Stimulated activated CD4-positive, alpha-beta T cell treated with anti-CD3 and anti-CD28 coated beads, Interleukin-4, amount 100 ng/mL, for 1 hour (primary cell): ENCODE measurements at places on chromosomes 16 and 17.
A peak's percentile ranks its signal among the peaks of the same experiment; 100 is the strongest.

DNA sequence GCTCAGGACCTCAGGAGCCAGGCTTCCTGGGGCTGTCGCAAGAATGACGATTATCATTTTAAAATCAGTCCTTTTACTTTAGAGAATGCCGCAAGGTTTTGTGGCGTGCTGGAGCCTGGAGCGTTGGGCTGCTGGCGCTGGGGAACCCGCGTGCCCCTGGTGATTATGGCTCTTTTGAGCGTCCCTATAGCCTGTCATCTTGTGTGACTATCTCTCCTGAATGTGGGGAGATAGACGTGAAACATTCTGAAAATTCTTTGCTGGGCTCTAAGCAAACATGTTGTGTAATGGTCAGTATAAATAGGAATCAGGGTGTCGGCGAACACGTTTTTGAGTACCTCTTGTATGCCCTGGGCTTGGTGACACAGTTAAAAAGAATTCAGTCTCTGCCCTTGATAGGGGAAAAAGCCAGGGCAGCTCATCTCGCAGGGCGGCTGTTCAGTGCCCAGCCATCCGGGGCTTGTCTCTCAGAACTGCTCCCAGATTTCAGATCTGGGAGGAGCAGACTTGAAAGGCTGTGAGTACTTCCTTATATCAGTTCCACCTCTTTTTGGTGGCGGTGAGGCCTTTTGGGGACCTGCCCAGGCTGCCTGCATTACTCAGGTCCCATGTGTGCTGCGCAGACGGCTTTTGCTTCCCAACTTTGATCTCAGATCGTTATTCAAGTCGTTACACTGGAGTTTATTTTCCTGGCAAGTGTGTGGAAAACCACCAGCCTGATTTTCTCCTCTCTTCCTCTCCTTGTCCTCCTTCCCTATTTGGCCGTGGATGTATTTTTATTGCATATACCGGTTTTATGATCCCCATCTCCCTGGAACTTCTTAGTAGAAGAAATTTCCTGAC, 973 bp downstream of the SLC7A6 start:
- peak; percentile 47 for DNase-seq

DNA sequence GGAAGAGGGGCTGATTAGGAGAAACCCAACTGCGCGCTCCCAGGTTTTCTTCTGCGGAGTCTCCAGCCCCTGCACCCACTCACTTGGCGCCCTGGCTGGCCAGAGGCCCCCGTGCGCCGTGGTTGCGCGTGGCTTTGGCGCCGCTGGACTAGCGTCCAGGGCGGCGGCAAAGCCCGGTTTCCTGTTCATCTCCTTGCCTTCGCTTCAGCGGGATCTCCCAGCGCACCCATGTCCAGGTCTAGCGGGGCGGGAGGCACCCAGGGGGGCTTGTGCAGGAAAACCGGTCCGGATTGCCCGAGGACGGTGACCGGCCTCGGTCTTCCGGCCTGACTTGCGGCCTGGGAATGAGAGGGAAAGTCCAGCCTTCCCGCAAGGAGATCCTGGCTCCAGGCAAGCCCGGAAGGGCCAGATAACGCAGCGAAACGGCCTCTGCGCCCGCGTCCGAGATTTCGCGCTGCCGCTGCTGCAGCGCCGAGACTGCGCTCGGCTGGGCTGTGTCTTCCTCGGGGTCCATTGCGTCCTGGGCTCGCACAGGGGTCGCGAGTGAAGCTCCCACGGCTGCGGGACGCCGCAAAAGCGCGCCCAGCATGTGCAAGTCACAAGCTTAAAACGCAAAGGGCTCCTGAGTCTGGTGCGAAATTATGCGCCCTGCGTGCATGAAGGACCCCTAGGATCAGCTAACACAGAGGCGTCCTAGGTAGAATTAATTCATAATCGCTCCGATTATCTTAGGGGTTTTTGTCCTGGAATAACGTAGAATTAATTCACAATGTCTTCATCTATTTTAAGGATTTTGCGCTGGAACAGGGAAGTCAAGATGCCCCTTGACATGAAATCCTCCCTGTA, 5.7 kb downstream of the FOXF1 start:
- DNase-seq: no peak

DNA sequence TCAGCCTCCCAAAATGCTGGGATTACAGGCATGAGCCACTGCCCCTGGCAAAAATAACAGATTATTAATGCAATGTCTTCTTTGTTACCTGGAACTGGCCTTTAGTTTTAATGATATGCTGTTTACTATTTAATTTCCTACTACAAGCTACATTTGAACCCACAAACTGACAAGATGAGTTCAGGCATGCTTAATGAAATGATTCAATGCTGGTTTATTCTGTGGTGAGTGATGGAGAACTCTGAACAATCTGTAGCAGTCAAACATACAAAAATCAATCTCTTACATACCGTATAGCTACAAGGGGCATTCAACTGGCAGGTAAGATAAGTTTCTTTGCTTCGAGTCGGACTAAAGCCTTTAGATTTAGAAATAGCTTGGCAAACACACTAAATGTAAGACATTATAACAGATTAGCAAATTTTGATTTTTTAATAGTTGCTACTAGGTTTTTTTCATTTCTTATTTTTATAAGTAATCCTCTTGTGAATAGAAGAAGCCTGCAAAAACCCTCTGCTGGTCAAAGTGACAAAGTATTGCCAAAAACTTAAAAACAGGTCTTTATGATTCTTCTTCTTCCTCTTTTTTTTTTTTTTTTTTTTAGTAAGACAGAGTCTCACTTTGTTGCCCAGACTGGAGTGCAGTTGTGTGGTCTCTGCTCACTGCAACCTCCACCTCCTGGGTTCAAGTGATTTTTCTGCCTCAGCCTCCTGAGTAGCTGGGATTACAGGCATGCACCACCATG, 138.5 kb downstream of the SSH2 start:
- no peak for DNase-seq

- no peak for DNase-seq
Measured at GRCh38 chr16:61798741-61799140, 237.5 kb downstream of the CDH8 start.

GRCh38 chr16:64962786-64963185, 159.1 kb downstream of the CDH11 start:
- DNase-seq: no peak

GRCh38 chr17:48502901-48503300, 27.9 kb downstream of the HOXB1 start:
- DNase-seq: no peak

GRCh38 chr17:76335716-76336381, 17.9 kb downstream of the PRPSAP1 start:
- DNase-seq: no peak

DNA sequence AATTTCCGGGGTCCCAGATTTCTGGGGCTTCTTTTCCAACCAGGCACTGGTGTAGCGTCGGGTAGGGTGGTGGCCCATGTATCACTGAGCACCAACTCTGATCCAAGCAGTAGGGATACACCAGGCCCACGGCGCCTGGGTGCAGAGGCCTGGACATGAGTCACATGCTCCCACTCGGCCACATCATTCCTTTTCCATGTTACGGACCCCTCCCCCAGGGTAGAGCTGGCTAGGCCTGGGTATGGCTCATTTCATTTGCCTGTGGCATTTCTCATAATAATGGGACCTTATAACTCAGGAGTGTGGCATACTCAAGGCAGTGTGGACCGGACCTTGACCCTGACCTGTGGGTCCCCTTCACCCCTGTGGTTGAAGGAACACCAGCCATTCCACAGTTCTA, 18.0 kb upstream of the NDRG4 start:
- DNase-seq: no peak

GRCh38 chr16:72836985-72837384, 210.9 kb downstream of the ZFHX3 start:
- DNase-seq: no peak

DNA sequence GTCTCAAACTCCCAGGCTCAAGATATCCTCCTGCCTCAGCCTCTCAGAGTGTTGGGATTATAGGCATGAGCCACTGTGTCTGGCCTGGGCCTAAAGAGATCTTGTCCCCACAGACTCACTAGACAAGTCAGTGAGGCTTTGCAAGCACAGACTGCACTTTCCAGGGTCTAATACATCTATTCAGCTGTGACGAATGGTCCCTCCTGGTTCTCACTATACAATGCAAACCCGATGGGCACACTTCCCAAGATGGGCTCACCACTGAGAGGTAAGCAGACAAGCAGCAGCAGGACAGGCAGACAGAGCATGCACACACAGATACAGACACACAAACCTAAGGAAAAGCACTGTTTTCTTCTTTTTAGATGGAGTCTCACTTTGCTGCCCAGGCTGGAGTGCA, 8.8 kb downstream of the MBTPS1 start:
- no peak for DNase-seq

- DNase-seq: peak; percentile 62
Measured at GRCh38 chr17:45222289-45222995, 757 bp downstream of the FMNL1 start.

- peak; percentile 40 for DNase-seq
Measured at GRCh38 chr17:45018848-45019711, 32.4 kb downstream of the DCAKD start.

DNA sequence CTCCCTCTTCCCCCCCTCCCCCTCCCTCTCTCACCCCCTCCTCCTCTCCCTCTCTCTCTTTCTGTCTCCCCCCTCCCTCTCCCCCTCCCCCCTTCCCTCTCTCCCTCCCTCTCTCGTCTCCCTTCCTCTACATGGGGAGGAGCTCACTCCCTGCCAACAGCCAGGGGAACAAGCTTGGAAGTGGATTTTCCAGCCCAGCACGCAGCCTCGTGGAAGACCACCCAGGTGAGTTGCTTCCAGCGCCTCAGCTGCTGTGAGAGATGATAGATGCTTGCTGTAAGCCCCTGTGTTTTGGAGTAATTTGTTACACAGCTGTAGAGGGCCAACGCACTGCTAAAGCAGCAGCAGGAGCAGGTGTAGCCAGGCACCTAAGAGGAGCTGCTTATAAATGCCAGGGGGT, 20.8 kb downstream of the ACTG1 start:
- DNase-seq: no peak

- no peak for DNase-seq
Measured at GRCh38 chr17:80858301-80859001, 133.2 kb upstream of the CHMP6 start.

- no peak for DNase-seq
Measured at GRCh38 chr17:40502716-40503115, 1.3 kb upstream of the TNS4 start.

DNA sequence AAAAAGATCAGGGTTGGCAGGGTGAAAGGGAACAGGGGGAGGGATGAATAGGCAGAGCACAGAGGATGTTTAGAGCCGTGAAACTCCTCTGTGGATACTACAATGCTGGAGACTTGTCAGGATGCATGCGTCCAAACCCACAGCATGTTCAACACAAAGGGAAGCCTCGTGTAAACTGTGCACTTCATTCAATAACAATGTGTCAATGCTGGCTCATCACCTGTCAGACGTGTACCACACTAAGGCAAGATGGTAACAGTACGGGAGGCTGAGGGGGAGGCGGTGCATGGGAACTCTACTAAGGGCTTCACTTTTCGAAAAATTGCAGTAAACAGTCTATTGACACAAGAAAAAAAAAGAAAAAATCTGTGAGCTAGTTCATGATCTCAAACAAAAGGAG, 63.7 kb downstream of the C16orf95 start:
- DNase-seq: no peak

GRCh38 chr16:73418051-73418450, 370.1 kb upstream of the ZFHX3 start:
- no peak for DNase-seq

GRCh38 chr16:19168371-19169081, 486 bp downstream of the SYT17 start:
- no peak for DNase-seq

GRCh38 chr16:64251742-64252141, 870.1 kb downstream of the CDH11 start:
- no peak for DNase-seq

DNA sequence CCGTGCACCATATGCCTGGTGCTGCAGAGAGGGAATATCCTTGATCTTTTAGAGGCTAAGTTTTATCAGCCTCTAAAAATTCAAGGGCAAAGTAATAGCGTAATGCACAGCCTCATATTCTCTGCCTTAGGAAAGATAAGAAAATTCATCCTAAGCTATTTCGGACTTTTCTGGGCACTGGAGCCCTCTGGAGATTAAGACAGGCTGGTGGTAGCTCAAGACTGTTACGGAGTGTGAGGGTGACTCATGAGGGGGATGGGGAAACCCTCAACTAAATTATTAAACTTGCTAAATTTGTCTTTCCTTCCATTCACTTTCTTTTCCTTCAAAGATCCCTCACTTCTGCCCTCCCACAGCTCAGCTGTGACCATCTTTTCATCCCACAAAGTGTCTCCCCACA, 73.3 kb downstream of the RPH3AL start:
- no peak for DNase-seq

DNA sequence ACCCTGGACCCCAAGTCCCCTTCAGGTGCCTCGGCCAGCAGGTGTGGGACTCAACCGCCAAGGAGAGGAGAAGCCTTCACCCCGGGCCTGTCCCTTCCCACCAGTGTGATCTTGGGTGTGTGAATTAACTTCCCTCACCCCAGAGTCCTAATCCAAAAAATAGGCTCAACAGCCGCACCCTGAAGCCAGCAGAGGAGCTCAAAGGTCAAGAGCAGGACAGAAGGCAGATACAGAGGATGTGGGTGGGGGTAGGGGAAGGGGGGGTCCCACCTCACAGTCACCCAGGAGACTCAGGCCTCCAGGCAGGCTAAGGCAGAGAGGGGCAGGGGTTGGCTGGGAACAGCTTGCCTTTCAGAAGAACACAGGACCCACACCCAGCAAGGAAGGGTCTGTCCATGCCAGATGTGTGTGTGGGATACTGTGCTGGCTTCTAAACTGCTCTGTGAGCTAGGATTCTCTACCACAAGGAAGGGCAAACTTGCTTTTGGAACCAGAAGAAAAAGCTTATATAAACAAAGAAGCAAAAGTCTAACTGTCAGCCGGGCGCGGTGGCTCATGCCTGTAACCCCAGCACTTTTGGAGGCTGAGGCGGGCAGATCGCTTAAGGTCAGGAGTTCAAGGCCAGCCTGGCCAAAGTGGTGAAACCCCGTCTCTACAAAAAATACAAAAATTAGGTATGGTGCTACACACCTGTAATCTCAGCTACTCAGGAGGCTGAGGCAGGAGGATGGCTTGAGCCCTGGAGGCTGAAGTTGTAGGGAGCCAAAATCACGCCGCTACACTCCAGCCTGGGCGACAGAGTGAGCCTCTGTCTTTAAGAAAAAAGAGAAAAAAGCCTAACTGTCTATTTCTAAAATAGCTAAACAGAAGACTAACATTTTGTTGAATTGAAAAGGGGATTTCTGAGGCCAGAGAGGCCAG, 4.6 kb downstream of the PIEZO1 start:
- DNase-seq: no peak

GRCh38 chr17:82241926-82242697, 13.3 kb downstream of the SLC16A3 start:
- no peak for DNase-seq

- DNase-seq: no peak
Measured at GRCh38 chr17:65914784-65915342, 277.1 kb downstream of the CEP112 start.

- DNase-seq: no peak
Measured at GRCh38 chr16:24036614-24037013, 200.8 kb downstream of the PRKCB start.

GRCh38 chr16:11484691-11485258, 101.9 kb downstream of the LITAF start:
- no peak for DNase-seq

- no peak for DNase-seq
Measured at GRCh38 chr16:87978127-87978526, 26.9 kb downstream of the BANP start.
